ENCODE measurements at places on chromosomes 1 and 21.
A peak's percentile ranks its signal among the peaks of the same experiment; 100 is the strongest.

- DNase-seq, result peak; percentile 20
These were observed 28.1 kb downstream of the TMEM50B start for GRCh38 chr21:33451634-33452071.

DNA sequence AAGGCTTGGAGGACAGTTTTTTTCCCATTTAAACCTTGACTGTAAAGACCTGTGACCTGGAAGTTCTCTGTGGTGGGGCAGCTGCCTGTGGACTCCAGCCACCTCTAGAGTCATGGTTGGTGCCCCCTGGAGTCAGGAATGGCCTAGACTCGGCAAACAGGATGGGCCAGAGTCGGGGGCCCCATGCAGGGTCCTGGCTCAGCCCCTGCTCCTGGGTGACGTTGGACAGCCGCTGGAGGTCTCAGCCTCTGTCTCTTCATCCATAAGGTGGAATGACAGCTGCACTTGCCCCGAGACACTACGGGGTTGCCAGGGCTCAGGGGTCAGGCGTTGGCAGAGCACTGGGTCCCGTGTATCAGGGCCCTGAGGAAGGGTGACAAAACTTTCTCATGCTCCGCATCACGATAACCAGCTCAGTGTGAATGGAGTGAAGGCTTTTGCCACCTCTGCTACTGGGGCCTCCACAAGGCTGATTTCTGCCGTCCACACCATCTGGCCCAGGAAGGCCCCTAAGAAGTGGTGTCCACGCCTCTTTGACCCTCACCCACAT, 58.5 kb upstream of the TTC34 start:
- no peak for DNase-seq

DNA sequence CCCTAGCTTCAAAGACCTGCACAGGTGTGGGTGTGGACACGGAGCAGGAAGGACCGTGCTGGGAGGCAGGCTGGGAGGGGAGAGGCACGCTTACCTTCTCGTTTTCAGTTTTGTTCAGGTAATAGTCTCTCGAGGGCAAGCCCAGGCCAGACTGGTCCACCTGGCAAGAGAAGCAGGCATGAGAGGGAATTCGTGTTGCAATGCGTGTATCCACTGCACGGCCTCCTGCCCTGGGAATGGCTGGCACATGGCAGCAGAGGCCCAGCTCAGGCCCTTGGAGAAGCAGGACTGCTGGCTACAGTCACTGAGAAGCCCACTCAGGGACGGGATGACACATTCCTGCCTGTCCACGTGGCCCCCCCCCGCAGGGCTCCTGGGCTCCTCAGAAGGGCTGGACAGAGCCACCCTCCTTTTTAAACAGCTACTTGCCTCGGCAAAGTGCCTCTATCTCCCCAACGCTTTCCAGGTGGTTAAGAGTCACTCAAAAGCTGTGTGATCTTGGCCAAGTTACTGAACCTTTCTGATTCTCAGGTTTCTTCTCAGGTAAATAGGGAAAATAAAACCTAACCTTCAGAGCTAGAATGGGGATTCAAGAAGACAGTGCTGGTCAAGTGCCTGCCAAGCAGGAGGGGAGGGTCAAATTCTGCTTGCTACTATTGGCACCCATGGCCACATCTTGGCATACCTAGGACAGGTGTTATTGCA, 32.7 kb downstream of the ECE1 start:
- DNase-seq, result no peak

- peak; percentile 65 for DNase-seq
These were observed at the start of gene RIMKLA for GRCh38 chr1:42380586-42381279. Gene RIMKLA, plus strand, starts transcription at chr1:42380792. Its CDS starts 143 bp downstream, at chr1:42380935.

DNA sequence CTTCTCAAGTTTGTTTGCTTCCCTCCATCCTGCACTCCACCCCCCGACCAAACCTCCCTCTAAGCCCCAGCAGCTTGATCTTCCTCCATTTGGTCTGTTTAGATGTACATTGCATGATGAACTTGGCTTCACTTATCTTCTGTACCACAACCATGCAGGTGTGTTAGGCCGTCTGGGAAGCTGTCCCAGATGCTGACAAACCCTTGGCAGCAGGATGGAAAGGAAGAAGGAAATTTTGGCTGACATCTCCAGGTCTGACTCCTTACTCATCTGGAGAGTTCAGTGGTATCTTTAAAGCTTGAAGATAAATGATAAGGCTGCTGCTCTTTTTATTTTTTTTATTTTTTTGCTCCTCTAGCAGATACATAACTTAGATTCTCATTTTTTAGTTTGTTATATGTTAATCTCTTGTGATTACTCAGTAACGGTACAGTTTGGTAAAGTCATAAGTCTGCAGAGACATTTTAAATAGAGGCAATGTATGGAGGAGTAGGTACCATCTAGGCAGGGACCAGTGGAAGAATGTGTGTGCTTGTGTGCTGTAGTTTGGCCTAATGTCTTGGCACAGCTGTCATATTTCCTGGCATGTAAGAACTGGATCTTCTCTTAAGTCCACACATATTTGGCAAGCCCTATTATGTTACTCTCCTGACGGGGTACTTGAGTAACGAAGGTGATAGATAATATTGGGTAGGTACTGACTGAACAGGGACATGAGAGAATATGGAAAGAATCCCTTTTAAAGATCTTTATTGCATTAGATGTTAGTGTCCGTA, 79.7 kb downstream of the CACHD1 start:
- DNase-seq, result no peak

- peak; percentile 16 for DNase-seq
These were observed 286.0 kb downstream of the ADGRL2 start for GRCh38 chr1:82086739-82087138.

DNA sequence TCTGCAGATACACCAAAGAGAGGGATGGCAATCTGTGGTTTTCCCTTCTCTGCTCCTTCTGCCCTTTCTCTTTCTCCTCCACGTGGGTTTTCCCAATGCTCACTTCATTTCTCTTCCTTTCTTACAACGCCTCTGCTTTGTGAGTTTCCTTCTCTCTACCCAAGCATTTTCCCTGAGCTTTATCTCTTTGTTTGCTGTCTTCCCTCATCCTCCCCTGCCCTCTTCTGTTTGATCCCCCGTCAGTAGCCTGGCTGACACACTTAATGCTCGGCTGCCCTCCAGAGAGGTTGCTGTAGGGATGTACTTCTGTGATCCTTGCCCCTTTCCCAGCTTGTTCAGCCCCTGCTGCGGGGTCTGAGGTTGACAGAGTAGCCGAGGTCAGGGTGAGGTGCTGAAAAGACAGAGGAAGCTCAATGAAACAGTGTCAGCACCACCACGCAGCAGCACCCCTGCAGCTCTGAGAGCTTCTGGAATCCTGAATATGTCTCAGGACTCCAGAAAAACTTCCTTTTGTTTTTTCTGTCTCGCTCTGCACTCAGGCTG, 6.0 kb downstream of the EDARADD start:
- no peak for DNase-seq
